ENCODE measurements at places on chromosomes 7 and 10.
A peak's percentile ranks its signal among the peaks of the same experiment; 100 is the strongest.

DNA sequence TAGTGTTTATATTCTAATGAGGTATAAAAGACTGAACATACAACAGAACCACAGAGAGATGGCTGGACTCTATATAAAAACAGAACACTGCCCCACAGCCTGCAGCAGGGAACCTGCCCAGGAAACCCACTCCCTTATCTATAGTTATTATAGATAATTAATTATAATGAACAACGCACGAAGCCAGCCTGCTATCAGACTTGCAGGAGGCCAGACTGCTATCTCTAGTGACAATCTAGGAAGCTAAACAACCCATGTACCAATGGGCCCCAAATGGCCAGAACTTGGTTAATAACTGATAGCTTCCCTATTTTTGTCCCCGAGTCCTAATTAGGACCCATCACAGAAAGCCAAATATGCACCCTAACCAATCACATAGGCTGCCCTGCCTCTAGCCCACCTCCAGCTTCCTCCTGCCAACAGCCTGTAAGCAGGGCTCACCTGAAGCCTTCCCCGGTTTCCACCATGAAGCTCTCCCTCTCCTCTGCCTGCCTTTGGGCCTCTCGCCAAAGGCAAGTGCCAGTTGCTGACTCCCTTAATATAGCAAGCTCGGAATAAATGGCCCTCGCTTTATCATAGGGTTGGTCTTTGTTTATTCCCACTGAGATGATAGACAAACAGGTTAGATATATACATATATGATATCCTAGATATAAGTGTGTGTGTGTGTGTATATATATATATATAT, 74.5 kb downstream of the SYPL1 start:
- no peak for DNase-seq

- DNase-seq: no peak
Observed at GRCh38 chr7:105345725-105346124, 43.0 kb downstream of the SRPK2 start.

DNA sequence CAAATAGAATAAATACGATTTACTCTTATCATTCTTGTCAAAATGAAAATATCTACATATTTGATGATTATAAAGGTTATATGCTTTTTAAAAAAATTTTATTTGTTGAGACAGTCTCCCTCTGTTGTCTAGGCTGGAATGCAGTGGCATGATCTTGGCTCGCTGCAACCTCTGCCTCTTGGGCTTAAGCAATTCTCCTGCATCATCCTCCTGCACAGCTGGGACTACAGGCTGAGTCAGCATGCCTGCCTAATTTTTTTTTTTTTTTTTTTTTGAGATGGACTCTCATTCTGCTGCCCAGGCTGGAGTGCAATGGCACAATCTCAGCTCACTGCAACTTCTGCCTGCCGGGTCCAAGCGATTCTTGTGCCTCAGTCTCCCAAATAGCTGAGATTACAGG, 48.9 kb downstream of the PUS7 start:
- DNase-seq: no peak

GRCh38 chr7:28853150-28853549, 105.0 kb downstream of the TRIL start:
- no peak for DNase-seq

DNA sequence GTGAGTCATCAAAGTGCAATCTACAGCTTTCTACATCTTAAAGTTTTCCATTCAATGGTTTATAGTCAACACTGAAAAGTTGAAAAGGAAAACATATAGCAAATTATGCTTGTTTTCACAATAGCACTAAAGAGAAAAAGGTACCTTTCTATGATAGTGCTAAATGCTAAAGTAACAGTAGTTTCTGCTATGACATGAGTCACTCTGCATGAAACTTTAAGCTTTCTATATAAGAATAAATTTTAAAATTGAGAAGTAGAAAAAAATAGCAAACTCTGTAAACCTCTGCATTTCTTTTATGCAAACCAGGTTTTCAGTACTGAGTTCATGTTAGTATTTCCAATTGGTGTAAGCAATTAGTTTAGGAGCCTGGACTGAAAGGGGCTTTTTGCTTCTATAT, 31.2 kb upstream of the TMEM168 start:
- no peak for DNase-seq

GRCh38 chr7:98396768-98397167, 4.1 kb downstream of the BAIAP2L1 start:
- no peak for DNase-seq

DNA sequence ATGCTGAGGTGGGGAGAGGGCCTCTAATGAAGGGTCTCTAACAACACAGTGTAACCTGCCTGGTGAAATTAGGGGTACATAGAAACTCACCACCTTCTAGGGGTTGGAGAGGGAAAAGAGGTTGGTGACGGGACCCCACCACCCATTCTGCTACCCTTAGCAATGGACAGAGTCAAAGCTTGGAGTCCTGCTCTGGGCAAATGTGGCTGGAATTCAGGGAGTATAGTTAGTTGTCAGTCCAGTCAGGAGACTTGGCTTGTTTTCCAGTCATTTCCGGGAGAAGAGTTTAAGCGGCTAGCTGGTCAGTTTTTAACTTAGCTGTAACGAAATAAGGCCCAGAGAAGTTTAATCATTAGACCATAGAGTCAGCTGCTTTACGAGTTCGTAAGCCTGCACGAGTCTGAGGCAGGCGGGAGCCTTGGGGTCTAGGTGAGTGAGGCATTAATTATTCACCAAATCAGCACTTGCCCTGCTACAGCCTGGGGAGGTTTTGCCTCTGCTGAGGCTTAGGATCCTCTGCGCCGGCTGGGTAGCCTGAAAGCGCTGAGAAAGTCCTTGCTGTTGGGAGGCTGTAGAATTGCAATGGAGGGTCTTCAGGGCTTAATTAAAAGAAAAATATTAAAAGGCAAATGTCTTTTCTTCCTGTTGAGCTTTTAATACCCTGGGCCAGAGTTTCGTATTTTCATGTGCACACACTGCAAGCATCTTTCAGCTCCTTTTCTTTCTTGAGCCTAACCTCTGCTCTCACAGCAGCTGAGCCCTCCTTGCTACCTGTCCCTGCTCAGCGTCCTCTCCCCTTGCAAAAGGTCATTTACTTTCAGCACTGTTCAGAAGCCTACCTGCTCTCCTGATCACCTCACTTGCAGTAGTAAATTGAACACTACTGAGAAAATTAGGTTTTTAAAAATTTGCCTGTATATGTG, 1.5 kb upstream of the LAMB1 start:
- no peak for DNase-seq

- DNase-seq: no peak
Observed at GRCh38 chr7:108813251-108814014, 243.8 kb downstream of the DNAJB9 start.

DNA sequence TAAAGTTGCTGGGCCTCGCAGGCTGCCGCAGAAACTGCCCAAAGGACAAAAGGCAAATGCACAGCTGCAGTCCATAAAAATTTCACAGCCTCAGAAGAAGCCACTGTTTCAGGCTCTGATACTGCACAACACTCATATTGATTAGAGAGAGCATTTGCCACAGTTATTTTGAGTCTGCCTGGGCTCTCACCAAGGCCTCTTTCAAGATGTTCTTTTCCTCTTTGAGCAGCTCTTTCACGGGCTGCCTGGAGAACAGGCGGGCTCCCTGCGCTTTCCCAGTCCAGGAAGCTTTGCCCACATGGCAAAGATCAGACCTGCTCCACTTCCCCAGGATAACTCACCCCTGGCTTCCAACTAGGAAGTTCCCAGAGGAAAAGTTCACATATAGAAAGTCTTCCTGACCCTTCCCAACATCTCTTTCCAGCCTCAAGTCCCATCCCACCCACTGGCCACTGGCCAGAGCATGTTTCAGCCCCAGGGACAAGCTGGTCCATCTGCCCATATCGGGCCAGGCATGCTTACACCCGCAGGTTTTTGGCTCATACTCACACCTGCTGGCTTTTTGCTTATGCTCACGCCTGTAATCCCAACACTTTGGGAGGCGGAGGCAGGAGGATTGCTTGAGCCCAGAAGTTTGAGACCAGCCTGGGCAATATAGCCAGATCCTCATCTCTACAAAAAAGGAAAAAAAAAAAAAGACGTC, 3.3 kb downstream of the SLIT1 start:
- no peak for DNase-seq

DNA sequence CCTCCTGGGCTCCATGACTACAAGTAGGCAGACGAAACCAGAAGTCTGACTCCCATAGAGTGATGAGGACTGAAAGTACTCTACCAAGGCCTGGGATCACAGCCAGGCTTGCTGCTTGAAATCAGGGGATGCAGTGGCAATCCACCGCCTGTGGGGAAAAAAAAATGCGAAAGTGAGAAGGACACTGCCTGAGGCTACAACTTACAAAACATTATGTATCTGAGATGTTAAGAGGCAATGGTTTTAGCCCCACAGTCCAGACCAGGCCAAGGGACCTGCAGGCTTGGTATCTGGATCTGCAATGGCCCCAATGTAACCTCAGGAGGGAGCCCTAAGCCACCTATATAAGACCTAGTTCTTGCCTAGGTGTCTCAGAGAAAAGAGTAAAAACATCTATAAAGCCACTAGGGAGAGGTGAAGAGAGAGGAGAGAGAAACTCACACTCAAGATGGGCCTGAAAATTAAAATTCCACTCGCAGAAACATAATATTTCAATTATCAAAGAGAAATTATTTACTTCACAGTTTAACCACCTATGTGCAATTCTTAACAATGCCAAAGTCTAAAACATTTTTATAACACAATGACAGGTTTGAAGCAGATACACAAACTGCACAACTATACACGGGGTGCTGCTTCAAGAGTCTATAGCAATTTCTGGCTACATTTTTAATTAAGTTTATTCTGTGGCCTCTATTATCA, 13.9 kb downstream of the DNAJC1 start:
- peak; percentile 33 for DNase-seq

DNA sequence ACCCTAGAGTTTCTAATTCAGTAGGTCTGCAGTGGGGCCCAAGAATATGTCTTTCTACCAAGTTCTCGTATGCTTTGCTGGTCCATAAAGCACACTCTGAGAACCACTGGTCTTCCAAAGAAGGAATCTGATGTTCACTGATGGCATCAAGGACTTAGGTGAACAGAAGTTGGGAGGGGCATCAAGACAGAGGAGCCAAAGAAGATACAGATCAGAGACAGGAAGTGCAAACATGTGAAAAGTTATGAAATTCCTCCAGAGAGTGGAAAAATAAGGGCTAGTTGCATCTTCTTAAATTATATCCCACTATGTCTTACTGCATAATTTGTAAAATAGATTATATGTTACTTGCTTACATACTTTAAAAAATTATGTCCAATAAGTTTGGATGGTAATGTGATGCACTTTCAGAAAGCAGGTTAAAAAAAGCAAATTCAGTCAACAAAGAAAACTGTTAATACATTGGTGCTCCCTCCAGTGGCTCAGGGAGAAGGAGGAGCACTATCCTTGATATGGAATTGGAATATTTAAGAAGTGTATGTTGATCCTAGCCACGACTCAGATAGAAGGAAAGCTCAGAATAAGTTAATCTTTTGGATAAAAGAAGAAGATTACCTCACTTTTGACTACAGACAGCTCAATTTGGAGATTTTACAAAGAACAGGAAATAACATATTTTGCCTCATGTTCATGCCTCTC, 35.8 kb downstream of the CREB3L2 start:
- no peak for DNase-seq

GRCh38 chr7:90568213-90568612, 27.9 kb upstream of the CDK14 start:
- no peak for DNase-seq

DNA sequence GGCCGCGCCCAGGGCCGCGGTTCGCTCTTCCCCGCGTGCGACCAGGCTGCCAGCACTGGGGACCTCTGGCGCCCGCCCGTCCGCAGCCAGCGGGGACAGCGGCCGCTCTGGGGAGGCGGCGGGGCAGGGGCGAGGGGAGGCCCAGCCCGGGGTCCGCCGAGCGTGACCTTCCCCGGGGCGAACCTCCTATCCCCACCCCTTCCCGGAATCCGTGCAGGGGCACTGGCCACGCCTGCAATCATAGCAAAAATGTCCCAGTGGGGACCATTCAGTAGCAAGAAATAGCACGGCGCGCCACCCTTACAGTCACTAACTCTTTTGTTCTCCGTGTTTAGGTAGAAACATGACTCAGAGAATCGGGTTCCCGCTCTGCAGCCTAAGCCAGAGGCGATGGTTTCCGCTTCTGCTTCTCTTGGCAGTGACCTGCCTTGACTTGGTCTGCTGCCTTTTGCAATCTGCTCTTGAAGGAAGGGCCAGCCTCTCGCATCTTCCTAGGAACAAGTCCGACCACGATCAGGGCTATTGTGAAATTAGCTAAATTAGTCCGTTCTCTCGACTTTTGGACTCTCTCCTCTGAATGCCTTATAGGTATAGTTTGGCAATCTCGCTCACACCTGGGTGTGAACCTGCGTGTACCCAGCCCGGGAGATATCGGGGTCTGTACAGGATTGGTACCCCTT, 79.3 kb upstream of the ACBD5 start:
- DNase-seq: peak; percentile 32

DNA sequence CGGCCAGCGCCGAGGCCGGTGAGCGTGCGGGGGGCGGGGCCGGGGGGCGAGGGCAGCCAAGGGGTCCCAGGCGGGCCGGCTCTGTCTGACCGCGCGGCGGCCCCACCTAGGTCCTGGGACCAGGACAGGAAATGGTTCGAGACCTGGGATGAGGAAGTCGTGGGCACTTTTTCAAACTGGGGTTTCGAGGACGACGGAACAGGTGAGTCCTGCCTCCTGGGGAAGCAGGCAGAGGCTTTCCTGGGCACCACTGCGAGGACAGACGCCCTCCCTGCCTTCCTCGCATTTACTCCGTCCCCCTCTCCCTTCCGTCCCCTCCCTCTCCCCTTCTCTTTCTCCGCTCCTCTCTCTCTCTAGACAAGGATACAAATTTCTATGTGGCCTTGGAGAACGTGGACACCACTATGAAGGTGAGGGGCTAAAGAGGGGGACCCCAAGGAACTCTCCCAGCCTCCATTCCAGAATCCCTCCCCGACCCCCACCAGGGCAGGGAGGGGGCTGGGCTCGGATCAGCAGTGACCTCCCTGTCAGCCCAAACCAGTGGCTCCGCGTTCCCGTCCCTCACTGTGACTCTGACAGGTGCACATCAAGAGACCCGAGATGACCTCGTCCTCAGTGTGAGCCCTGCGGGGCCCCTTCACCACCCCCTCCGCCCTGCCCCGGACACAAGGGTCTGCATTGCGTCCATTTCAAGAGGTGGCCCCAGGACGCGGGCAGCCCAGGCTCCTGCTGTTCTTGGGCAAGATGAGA, 2.6 kb upstream of the MUC12 start:
- no peak for DNase-seq

GRCh38 chr10:89793649-89794254, 92.4 kb downstream of the KIF20B start:
- peak; percentile 69 for DNase-seq

GRCh38 chr7:127870231-127870907, 160.9 kb downstream of the LRRC4 start:
- DNase-seq: no peak

DNA sequence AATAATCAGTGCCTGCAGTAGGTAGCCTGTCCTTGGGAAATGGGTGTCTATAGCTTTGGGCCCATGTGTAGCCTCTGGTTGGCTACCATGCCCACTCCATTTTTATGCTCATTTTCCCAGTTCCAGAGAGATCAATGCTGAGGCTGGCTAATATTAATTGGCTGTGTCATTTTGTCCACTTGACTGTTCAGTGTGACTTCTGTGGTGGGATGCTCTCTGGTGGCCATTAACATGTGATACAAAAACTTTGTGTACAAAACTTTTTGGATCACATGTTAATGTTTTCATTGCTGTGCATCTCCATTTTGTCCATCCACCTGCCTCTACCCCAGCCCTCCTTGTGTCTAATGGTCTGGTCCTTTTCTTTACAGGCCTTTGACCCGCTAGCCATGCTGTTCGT, 22.7 kb downstream of the VIM start:
- no peak for DNase-seq

Data from activated CD4-positive, alpha-beta T cell treated with anti-CD3 and anti-CD28 coated beads, Interleukin-2, amount 50 U/mL, for 16 hours (primary cell).